NCI-H1694 (cell line): ENCODE measurements at places on chromosomes 6 and 20.

DNA sequence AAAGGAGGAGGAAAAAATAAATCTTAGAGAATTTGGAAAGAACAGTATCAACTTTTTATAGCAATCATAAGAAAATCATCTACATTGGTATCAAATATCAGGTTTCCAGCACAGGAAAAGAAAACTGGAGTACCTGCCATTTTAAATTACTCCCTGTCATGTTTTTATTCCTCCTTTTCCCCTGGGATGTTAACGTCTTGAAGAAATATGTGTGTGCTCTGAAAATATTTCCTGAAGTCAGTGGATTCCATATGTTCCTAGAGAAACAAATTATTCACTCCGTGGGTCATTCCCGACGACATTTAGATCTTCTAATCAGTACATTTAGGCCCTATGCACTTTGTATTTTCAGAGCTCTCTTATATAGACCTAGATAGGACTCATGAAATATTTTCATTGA, 42.0 kb upstream of the RSPO3 start:
- no peak for DNase-seq

DNA sequence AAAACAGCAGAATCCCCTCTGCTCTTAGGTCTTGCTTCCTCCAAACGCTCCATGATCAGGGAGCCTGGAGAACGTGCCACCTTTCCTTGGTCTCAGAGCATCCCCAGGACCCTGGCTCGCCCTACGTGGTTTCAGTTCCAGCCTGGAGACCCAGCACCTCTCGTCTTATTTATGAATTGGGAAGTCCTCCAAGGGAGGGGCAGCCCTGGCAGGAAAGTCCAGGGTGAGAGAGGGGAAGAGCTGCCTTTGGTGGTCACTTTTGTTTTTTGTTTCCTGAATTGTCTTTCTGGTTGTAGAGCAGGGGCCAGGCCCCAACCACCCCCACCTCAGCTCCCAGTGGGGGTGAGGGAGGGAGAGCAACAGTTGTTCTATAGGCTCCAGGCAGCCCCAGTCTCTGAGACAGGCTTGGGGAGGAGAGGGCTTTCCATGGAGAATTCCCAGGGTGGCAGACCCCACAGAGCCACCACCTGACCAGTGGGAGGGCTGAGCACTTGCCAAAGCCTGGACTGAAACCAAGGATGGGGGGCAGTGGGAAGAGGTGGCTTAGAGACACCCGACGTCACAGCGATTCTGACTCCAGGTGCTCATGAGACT, 88.8 kb downstream of the PRND start:
- DNase-seq, result no peak

DNA sequence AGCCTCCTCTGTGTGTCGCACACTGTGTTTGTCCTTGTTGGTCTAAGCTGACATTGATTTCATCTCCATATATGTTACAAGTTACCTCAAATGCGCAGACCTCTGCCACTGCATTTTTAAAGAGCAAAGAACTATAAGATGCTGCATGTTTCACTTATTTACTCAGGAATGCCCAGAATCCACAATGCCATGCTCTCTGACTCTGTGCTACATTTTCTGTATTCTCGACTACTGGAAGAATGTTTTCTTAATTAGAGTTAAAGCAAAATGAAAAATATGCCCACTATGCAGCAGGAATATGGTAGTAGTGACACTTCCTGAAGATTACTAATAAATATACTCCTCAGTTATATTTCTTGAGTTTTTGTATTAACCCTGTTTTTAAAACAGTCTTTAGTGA, 296.4 kb downstream of the HACE1 start:
- DNase-seq, result no peak

- no peak for DNase-seq
Measured at GRCh38 chr6:12636336-12636735, 80.2 kb upstream of the PHACTR1 start.

DNA sequence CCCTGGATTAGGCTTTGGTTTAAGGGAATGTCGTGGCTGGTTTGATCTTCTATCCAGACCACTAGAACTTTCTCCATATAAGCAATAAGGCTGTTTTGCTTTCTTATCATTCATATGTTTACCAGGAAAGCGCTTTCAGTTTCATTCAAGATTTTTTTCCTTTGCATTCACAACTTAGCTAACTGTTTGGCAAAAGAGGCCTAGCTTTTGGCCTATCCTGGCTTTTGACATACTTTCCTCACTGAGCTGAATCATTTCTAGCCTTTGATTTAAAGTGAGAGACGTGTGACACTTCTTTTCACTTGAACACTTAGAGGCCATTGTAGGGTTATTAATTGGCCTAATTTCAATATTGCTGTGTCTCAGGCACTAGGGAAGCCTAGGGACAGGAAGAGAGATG, 1.7 kb upstream of the FAM50B start:
- DNase-seq, result no peak

GRCh38 chr6:131400054-131400778, 172.8 kb upstream of the ARG1 start:
- no peak for DNase-seq

DNA sequence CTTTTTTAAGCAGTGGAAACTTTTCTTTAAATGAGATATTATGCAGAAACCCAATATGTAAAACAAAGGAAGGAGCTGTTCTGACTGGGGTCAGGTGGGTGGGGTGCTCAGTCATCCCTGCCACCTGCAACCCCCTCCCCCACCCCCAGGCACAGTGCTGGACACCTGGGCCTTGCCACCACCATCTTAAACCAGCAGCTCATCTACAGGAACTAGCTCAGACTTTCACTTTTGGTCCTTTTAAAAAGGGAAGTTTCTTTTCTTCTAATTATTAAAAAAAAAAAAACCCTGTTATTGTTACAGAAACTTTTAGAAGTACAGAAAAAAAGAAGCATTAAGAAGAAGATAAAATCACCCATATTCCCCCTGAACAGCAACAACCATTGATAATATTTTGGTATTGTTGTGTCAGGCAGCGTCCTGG, 37.1 kb downstream of the PPP1R16B start:
- no peak for DNase-seq

DNA sequence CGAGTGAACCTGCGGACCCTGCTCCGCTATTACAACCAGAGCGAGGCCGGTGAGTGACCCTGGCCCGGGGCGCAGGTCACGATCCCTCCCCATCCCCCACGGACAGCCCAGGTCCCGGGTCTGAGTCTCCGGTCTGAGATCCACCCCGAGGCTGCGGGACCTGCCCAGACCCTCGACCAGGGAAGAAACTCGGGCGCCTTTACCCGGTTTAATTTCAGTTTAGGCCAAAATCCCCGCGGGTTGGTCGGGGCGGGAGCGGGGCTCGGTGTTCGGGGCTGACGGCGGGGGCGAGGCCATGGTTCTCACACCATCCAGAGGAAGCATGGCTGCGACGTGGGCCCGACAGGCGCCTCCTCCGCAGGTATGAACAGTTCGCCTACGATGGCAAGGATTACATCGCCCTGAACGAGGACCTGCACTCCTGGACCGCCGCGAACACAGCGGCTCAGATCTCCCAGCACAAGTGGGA, 46.9 kb upstream of the TRIM26 start:
- no peak for DNase-seq

DNA sequence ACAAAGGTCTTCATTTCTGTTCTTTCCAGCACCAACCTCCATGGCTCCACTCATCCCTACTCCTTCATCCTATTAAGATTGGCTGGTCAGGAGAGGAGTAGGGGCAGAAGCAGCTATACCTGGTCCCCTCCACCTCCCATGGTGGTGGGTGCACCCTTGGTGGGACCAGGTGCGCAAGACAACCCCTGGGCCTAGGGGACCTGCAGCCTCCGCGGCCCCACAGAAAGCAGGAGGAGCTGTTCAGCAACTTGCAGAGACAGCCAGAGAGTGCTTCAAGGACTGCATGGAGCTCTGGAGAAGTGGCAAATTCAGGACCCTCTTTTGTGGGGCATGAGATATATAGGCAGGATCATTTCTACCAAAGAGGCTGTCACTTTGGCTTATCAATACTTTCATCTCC, 9.8 kb downstream of the ULBP2 start:
- no peak for DNase-seq

GRCh38 chr6:6614983-6615349, 26.4 kb downstream of the LY86 start:
- no peak for DNase-seq
